ENCODE measurements at places on chromosomes 5 and 9.

DNA sequence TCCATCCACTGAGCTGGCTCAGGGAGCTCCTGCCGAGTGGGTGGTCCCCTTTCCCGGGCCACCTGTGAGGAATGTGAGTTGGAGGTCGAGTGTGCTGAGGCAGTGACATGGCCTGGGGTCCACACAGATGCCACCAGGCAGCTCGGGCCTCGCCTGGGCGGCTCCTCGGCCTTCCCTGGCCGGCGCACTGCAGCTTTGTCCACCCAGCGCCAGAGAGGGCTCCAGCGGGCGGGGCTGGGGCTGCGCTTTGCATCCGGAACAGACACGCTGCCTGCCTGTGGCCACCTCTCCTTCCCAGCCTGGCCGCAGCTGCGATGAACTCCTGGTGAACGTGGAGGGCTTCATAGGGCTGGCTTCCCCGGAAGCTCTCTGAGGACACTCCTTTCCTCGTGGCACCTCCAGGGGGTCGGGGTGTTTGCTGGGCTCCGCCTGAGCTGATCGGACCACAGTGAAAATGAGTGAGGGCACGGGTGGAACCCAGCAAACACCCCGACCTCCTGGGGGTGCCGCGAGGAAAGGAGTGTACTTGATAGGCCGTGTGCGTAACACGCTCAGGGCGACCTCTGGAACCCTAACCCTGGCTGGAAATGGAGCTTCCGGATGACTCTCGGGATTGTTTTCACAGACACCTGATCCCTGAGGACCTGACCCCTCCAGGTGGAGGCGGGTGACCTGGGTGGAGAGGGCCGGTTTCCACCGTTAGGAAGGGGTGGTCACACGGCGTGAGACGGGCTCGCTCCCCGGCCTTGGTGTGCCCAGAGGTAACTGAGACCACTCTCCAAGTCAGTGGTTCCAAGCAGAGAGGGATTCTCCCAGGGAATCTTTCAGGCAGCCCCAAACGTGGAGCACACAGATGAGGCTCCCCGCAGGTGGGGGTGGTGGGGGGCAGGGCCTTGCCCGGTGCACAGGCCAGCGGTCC is 31.8 kb upstream of the RXRA start:
- DNase-seq = no peak

GRCh38 chr5:88364991-88365390 is 96.3 kb upstream of the TMEM161B start:
- no peak for DNase-seq

DNA sequence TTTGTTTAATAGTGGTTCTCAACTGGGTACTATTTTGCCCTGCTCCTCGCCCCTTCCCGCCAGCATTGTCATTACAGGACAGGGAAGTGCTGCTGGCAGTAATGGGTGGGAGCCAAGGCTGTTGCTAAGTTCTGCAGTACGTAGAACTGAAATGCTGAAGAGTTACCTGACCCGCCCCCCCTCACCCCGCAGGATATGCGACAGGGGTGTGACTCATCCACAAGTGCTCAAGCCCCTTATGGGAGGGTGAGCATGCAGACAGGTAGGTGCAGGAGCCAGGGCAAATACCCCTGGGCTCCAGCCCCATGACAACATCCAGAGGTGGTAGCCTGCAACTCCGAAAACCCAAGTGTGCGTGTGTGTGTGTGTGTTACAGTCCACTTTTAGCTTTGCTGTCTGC is 35.7 kb downstream of the LRRC70 start:
- no peak for DNase-seq

- DNase-seq = no peak
Measured at GRCh38 chr5:87735923-87736322, 323.2 kb upstream of the CCNH start.

GRCh38 chr5:160792281-160792680 is 59.7 kb downstream of the ATP10B start:
- no peak for DNase-seq

DNA sequence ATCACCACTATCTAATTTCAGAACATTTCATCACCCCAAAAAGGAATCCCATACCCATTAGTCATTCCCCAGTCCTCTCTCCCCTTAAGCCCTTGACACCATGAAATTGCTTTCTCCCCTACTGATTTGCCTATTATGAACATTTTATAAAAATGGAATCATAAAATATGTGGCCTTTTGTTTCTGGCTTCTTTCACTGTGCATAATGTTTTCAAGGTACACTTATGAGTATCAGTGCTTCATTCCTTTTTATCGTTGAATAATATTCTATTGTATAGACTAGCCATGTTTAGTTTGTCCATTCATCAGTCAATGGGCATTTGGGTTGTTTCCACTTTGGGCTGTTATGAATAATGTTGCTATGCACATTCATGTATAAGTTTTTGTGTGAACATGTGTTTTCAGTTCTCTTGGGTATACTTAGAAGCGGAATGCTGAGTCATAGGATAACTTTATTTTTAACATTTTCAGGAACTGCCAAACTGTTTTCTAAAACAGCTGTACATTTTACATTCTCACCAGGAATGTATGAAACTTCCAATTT is 40.4 kb upstream of the FGF1 start:
- no peak for DNase-seq

- no peak for DNase-seq
Measured at GRCh38 chr9:76433836-76434235, 25.1 kb upstream of the GCNT1 start.

DNA sequence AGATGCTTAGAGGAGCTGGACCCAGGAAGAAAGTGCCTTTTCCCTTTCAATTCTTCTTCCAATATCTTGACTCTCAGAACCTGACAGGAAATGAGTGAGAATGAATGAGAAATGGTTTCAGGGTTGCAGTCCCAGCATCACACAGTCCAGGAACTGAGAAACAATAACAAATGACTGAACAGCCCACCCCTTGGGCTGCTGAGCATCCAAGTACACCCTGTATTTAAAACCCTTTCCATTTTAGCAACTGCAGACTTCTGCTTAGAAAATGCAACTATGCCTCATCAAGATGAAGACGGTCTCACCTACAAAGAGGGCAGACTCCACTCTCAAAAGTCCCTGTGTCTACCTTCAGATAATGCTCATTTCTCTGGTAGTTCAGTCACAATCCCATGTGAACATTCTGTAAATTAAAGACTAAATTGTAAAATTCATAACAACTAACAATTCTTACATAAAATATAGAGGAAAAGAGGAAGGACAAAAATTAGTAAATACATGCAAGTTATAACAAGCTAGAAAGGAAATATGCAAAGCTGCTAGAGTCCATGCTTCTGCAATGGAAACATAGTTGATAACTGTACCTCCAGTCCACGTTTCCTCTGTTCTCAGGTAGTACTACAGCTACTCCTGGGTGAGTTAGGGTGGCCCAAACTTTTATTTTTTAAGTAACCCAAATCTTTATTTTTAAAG is 316.5 kb downstream of the ICE1 start:
- DNase-seq = no peak

GRCh38 chr5:165031371-165031770 is 1526.0 kb downstream of the MAT2B start:
- no peak for DNase-seq

Data from GF-D8 (cell line).